ENCODE measurements at places on chromosomes 5 and 9. TPM values are rescaled to one million over a fixed set of nuclear protein-coding genes. Genes with fewer than 3 reads are reported as not detected.

- DNase-seq = no peak
Measured at GRCh38 chr5:9126490-9126889, 419.4 kb downstream of the SEMA5A start.

- no peak for DNase-seq
Measured at GRCh38 chr9:134029248-134030226, 4.3 kb downstream of the BRD3OS start.

- DNase-seq = no peak
Measured at GRCh38 chr5:74560245-74560644, 80.3 kb downstream of the ENC1 start.

- no peak for DNase-seq
Measured at GRCh38 chr5:178162481-178162880, 8.8 kb upstream of the NHP2 start.

GRCh38 chr9:33232815-33233214 is 7.2 kb upstream of the SPINK4 start:
- DNase-seq = no peak

The ZNF367 gene
- 19.6 TPM for total RNA-seq

The NRG2 gene
- total RNA-seq = not detected

The GPR21 gene
- total RNA-seq = 1.0 TPM

Data from activated T-helper 2 cell treated with anti-CD3 and anti-CD28 coated beads, Interferon-gamma antibody, Interleukin-2, Interleukin-4, amounts not matched to agents 10 μg/mL and 5 μg/mL and 100 μg/mL, durations not matched to agents 14 hours and 24 hours and 36 hours (primary cell).